GM06990 (cell line): ENCODE measurements at places on chromosomes 11 and 22.
A peak's percentile ranks its signal among the peaks of the same experiment; 100 is the strongest.

DNA sequence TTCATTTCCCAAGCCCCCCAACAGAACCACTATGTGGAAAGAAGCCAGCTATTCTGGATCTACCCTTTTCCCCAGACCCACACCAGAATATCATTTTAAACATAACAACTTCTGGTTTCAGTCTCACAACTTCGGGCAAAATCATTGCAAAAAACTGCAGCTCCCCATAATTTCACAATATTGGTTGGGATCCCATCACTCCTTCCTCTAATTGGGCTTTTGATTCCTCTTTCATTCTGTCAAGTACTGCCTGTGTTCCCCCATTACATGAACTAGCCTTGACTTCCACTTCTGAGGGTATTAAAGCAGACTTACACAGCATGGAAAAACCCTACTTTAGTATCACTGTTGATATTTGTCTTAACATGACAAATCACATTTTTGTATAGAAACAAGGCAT, 4.1 kb upstream of the APOL3 start:
- no peak for DNase-seq

DNA sequence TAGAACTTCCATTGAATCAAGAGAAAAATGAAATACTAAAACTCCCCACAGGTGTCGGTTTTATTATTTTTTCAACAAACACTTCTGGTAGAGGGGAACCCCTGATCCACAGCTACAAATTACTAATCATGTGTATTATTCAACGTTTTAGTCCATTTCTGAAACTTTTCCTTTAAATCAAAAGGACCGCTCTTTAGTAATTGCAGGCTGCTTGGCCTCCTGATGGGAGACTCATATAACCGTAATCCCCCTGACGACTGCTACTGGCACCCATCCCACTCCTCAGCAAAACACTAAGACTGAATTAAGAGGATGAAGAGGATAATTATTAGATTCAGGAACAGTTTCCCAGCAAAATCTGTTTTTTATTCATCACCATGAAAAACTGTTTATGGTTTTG, 46.4 kb downstream of the PAX6 start:
- DNase-seq = no peak

- DNase-seq = no peak
Measured at GRCh38 chr22:27170491-27170890, 513.1 kb downstream of the MIAT start.

DNA sequence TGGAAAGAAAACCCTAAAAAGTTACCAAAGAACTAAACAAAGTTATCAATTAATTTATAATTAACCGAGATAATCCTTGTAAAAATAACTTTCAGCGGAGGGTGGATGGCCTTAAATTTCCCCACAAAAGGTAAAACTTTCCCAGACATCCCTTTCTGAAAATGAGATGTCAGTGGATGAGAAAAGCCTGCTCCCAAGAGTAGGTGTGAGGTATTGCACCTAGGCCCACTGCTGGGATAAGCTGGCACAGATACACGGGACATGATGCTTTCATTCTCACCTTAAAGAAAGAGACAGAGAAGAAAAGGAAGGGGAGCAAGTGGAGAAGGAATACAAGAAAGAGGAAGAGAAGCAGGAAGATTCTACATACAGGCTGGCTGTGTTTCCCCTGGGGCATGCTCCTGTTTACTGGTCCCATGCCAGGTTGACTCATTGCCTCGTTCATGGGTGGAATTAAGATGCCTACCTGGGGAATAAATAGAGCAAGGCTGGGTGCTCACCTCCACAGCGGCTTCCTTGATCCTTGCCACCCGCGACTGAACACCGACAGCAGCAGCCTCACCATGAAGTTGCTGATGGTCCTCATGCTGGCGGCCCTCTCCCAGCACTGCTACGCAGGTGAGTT, at the start of gene SCGB2A2:
Gene SCGB2A2 (plus strand): TSS at position 505 of the 625 bp plus-strand sequence. CDS start 59 bp downstream, at position 564.
- no peak for DNase-seq

DNA sequence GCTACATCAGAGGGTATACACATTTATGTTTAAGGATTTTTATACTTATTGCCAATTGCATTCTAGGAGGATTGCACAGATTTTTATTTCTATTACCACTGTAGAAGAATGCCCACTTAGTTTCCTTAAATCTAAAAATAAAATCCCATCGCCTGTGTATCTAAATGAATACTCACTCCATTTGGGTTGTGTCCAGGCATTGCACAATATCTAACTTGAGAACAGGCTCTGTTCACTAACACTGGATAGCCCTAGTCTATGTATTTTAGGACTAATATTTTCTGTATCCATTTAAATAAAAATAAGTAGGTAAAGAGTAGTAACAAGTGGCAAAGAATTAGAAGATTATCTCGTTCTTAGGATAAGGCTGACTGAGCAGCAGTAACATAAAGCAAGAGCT, 4.1 kb downstream of the C11orf52 start:
- no peak for DNase-seq

- peak; percentile 90 for DNase-seq
Measured at GRCh38 chr11:119320776-119321524, 4.0 kb upstream of the MCAM start.

- no peak for DNase-seq
Measured at GRCh38 chr11:96054870-96055705, 131.2 kb upstream of the MTMR2 start.

GRCh38 chr11:77095551-77096490, 6.8 kb upstream of the OMP start:
- no peak for DNase-seq

DNA sequence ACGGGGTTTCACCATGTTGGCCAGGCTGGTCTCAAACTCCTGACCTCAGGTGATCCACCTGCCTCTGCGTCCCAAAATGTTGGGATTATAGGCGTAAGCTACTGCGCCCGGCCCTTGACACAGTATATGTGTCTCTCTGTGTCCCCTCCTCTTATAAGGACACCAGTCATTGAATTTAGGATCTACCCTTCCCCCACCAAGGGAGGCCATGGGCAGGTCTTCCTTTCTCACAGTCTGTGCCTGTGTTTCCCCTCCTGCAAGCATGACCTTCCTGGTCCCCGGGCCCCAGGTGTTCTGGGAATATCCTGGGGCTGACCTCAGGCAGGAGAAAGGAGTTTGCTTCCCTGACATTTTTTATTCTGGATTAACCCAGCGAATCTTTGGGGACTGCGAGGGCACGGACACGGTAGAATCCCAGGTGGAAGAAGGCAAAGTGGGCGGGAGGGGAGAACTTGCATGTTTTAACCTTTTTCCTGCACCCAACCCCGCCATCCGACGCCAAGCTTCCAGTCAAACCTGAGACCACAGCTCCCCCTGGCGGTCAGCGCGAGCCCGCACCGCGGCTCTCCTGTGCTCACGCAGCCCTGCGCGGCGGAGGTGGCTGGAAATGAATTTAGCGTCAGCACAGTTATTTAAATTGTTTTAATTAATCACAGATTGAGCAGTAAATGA, 42.1 kb upstream of the ISX start:
- DNase-seq = peak; percentile 83

GRCh38 chr22:28813772-28814518, 13.6 kb upstream of the XBP1 start:
- no peak for DNase-seq

- DNase-seq = peak; percentile 40
Measured at GRCh38 chr11:111177037-111177871, 68.3 kb upstream of the POU2AF2 start.

- DNase-seq = no peak
Measured at GRCh38 chr11:71189768-71190315, 62.5 kb downstream of the SHANK2 start.

DNA sequence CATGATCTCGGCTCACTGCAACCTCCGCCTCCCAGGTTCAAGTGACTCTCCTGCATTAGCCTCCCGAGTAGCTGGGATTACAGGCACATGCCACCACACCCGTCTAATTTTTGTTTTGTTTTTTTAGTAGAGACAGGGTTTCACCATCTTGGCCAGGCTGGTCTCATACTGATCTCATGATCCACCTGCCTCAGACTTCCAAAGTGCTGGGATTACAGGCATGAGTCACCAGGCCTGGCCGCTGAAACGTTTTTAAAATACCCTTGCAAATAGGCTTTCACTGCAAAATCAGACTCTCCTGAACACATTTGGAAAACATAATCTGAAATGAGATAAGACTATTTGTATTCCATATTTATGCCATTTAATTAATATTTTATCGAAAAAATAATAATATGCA, 826.1 kb upstream of the CNTN5 start:
- no peak for DNase-seq

GRCh38 chr11:12207384-12208150, 97.2 kb downstream of the MICAL2 start:
- no peak for DNase-seq

DNA sequence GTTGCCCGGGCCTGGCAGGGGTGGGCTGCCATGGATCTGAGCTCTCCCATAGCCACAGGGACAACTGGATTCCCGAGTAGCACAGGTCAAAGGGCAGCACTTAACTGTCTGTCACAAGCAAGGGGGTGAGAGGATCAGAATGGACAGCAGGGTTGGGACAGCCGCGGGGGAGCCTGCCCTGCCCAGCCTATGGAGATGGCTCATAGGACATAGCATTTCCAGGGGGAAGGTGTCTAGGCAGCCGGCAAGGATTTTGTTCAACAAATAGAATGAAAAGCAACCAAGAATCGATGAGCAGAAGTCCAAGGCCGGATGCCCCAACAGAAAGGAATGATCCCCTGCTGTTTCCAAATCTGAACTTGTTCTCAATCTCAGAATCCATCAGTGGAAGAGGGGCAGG, 92.9 kb downstream of the RPS6KA4 start:
- no peak for DNase-seq

DNA sequence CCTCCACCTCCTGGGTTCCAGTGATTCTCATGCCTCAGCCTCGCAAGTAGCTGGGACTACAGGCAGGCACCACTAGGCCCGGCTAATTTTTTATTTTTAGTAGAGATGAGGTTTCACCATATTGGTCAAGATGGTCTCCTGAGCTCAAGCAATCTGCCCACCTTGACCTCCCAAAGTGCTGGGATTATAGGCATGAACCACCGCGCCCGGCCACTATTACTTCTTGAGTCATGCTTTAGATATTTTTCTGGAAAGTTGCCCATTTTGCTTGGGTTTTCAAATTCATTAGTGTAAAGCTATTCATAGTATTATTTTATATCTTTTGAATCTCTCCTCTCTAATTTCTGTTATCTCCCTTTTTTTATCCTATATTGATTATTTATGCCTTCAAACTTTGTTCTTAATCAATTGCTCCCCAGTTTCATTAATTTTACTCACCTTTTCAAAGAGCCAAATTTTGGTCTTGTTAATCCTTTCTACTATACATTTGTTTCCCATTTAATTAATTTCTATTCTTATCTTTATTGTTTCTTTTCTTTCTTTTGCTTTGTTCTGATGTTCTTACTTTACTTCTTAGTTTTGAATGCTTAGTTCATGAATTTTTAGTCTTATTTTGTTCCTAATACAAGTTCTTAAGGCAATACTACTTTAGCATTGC, 10.3 kb upstream of the RAC2 start:
- DNase-seq = no peak

DNA sequence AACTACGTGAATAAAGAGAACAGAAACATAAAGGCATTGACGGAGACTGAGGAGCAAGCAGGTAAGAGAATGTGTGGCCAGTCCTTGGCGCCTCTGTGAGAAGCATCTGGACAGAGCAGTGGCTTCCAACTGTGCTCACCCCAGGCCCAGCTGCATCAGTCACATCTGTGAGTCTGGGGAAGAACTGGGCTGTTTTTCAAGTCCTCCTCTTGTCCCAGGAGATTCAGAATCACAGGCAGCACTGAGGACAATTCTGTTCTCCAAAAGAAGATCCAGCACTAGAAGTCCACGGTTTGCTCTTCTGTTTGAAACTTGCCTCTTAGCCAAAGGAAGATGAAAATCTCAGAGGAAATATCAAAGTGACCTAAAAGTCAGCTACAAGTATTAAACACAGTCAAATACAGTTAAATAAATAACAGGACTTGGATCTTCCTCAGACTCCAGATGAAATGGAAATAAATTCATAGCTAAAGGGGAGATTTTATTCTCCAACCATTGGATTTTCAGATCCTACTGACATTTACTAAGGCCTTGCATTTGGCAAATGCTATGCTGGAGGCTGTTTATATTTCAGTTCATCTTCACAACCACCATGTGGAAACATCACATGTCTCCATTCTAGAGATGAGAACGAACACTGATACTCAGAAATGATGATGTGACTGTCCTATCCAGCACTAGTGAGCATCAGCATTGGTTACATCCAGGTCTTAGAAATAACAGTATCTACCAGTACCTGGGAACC, 14.1 kb downstream of the FAM181B start:
- DNase-seq = no peak

GRCh38 chr22:24532075-24532474, 22.9 kb downstream of the GUCD1 start:
- DNase-seq = no peak

DNA sequence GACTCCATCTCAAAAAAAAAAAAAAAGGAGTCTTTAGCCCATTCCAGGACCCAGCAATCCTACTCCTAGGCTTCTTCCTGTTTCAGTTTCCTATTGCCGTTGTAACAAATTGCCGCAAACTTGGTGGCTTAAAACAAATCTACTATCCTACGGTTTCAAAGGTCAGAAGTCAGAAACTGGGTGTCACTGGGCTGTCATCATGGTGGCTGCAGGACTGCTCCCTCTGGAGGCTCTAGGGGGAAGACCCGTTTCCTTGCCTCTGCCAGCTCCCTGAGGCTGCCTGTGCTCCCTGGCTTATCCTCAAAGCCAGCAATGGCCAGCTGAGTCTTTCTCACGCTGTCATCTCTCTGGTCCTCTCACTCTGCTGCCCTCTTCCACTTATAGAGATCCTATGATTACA, 8.7 kb upstream of the DAGLA start:
- no peak for DNase-seq

DNA sequence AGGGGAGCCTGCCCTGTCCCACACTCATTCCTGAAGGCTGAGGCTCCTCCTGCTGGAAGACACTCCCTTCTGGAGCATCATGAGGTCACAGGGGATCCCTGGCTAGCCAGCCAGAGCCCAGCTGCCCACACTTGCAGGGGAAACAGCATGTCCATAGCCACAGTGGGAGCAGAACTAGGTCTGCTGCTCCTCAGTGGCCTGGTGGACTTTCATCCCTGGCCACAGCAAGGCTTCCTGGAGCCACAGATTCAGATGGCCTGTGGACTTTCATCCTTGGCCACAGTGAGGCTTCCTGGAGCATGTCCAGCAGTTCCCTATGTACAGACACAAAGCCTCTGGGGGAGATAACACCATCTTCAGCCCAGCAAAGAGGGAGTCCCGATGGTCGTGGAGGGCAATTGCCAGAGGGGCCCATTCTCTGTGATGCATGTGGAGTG, 5.9 kb upstream of the APOL6 start:
- DNase-seq = no peak
